ENCODE measurements at places on chromosomes 3 and 15.

DNA sequence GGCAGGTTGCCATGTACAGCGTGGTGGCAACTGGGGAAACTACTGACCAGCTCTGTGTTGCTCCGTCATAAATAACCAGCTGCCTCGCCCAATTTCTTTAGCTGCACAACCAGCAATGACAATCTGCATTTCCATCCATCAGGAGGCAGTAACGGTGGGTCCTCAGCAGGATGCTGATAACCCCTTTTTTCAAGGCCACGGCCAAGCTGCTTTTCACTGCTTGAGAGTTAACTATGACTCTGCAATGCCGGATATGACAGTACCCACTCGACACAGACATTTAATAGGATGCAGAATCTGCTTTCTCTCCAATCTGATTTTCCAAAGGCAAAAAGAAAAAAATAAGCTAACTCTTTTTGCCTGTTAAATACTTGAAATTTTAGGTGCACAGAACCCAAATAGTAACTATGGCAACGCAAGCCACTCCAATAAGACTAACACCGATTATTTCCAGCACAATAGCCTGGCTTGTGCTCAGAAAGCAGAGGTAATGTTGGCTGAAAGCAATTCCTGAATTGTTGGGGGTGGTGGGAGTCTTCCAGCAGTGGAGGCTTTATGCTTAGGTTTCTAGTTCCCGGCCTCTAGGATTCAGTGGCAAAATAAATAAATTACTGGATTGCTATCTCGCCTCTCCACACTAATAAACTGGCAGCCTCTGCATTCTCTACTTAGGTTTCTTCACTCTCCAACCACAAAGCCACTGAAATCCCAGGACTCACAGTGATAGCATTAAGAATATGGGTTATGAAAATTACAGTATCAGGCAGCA lies 31.2 kb upstream of the SRGAP3 start:
- no peak for DNase-seq

GRCh38 chr15:34828145-34828911 lies 33.0 kb upstream of the ACTC1 start:
- DNase-seq = no peak

- DNase-seq = no peak
Observed at GRCh38 chr3:161393803-161394202, 22.5 kb upstream of the SPTSSB start.

- DNase-seq = no peak
Observed at GRCh38 chr15:41512940-41513505, 604 bp downstream of the LTK start.
